ENCODE measurements at places on chromosomes 1 and 21.
A peak's percentile ranks its signal among the peaks of the same experiment; 100 is the strongest.

- peak; percentile 67 for DNase-seq
Measured at GRCh38 chr1:153465811-153466636, 5.6 kb upstream of the S100A7 start.

DNA sequence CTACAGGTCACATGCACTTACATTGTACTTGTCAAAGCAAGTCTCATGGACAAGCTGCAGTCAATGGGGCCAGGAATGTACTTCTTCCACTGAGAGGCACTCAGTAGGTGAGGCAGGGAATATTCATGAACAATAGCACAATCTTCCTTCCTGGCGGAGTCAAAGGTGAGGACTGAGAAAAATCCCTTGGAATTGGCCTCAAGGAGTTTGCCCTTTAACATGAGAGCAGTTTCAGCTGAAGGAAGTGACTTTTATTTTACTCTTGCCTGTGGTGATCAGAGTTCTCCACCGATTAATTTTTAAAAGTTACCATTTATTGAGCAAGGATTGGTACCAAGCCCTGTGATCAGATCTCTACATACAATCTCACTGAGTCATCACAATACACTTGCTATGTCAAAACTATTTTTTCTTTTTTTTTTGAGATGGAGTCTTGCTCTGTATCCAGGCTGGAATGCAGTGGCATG is 11.2 kb upstream of the AK2 start:
- DNase-seq, result no peak

- no peak for DNase-seq
Measured at GRCh38 chr1:184748740-184749139, 5.9 kb downstream of the EDEM3 start.

DNA sequence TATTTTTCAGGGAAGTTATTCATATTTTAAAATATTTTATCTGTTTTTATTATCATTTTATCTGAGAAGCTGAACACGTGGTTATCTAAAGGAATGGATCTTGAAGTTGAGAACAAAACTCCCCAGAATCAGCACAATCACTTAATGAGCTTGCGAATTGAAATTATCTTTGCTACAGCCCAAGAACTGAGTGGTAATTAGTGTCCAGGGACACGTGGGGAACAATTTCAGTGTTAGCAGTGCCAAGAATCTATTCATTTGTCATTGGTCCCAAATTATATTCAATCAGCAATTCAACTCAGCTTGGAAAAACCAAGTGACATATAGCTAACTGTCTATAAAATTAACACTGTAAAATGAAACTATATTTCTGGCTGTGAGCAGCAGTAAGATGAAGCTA is 197.6 kb upstream of the UBE2U start:
- DNase-seq, result no peak

DNA sequence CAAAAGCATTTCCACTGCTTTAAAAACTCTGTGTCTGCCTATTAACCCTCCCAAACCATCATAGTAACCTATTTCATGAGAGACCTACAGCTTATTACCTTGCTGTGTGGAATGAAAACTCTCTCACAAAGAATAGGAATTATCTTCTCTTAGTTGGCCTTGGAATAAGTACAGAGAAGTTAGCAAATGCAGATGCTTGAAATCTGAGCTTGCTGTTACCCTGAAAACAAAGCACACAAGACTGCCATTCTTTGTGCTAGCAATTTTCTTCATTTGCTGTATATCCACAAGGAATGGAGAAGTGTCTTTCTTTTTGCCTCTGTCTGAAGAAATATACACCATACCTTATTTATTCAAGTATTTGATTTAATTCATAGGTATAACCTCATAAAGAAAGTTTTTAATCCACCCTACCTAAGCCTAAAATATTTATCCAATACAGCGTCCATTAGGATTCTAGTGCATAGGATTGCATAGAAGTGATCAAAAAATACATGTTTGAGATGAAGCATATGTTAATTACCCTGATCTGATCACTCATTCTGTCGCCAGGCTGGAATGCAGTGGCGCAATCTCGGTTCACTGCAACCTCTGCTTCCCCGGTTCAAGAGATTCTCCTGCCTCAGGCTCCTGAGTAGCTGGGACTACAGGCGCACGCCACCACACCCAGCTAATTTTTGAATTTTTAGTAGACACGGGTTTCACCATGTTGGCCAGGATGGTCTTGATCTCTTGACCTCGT is 451.1 kb downstream of the LTN1 start:
- no peak for DNase-seq
